ENCODE measurements at places on chromosomes 6 and 20.
A peak's percentile ranks its signal among the peaks of the same experiment; 100 is the strongest.

DNA sequence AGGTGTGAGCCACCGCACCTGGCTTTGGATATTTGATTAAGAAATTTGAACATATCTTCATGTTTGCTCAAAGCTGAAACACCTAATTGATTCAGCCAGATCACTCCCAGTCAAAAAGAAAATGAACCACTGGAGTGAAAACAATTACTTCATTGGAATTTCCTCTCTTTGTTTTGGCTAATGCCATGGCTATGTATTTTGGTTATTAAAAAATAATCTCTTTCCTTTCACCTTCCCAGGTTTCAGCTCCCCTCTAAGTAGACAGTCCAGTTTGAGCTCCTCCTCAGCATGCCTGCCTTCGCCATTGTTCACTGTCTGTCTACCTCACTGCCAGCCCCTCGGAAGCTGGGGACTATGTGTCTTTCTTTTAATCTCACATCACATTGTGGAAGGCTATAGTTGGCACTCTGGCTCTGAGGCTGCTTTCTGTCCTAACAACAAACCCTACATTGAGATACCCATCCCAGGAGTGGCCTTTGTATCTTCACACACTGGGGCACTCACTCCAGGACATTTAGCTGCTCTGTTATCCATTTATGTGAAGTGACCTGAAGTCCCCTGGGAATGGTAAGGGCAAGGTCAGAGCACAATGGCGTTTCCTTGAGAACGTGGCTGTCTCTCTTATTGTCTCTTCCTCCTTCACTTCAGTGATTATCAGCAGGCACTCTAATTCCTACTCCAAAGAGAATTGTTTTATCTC lies 764.0 kb upstream of the CITED2 start:
- no peak for DNase-seq

DNA sequence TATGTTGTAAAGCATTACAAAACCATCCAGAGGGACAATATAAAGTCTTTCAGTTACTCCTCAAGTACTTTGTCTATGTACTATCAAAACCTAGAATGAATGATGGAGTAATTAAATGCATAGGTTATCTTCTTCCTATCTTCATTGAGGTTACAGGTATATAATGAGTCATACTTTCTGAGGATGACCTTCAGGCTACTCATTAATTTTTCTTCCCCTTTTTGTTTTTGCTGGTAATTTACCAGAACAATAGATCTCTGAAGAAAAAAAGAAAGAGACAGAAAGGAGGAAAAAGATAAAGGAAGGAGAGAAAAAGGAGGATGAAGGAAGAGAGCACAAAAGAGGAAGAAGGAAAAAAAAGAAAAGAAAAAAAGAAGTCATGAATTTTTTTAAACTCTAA lies 398.4 kb downstream of the TBC1D32 start:
- no peak for DNase-seq

DNA sequence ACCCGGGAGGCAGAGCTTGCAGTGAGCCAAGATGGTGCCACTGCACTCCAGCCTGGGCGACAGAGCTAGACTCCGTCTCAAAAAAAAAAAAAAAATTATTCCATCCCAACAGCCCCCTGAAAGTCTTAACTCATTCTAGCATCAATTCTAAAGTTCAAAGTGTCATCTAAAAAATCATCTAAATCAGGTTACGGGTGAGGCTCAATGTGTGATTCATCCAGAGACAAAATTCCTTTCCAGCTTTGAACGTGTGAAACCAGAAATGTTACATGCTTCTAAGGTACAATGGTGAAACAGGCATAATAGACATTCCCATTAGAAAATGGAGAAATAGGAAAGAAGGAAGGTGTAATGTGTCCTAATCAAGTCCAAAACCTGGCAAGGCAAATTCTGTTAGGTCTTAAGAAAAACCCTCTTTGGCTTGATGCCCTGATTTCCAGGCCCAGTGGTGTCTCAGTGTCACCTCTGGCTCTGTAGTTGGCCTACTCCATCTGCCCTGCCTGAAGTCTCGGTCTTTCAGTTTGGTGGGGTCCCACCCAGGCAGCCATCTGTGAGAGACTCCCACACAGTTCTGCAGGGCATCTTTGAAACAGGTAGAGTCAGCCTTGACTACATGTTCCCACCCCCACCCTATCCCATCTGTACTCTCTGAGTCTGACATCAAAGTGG lies 43.5 kb downstream of the HFE start:
- no peak for DNase-seq

DNA sequence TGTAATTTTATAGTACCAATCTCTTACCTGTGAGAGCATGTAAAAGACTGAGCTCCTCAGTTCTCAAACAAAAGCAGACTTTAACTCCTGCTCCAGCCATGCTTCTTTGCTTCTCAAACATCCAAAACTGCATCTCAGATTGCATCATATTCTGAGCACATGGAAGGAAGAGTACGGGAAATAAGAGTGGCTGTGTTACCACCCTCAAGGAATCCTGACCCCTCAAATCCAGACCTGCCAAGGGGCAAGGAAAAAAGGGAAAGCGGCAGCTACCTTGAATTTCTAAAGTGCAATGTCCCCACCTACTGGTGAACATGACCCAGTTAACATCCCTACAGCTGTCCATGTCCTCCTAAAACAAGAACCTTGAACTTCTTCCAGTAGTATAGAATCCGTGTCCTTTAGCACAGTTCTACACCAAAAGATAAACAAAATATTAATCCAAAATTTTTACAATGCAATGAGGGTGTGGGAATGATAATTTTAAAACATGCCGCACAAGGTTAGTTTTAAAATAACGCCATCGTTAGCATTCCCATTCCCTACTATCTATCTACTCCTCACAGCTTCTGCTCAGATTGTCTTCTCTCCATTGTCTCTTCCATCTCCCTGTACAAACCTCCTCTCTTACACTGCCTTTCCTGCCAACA lies 34.1 kb upstream of the HLA-DQB1 start:
- DNase-seq: peak; percentile 20

GRCh38 chr6:37019065-37019450 lies 13.6 kb downstream of the FGD2 start:
- DNase-seq: no peak

GRCh38 chr6:20118892-20119291 lies 93.4 kb downstream of the MBOAT1 start:
- DNase-seq: no peak

- DNase-seq: peak; percentile 51
Observed at GRCh38 chr6:14728396-14729024, 517.4 kb upstream of the JARID2 start.

GRCh38 chr20:33857722-33858563 lies 46.8 kb downstream of the CHMP4B start:
- no peak for DNase-seq

DNA sequence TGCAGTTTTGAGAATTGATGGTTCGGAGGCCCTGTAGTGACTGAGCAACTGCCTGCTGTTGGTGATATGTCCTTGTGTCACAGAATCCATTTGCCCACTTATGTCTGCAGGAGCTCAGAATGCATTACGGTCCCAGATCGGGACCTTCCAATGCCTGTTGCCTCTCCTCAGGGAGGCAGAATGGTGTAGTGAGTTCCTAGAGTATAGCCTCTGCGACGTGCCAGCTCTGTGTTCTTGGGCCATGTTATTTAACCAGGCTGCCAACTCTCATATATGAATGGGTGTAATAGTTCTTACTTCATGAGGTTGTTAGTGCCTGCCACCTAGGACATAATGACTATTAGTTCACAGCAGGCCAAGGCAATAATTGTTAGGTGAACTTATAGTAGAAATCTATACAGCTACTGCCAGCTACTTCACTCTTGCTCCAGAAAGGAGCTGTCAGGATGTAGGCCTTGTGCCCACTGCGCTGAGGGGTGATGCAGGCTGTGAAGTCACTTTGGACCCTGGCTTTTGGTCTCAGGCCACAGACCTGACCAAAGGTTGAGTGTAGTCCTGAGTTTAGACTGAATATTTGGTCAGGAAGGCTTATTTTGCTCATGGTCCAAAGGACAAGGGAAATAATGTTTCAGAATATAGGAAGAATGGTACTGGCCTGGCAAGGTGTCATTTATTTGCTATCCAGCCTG lies 82.1 kb downstream of the ASXL1 start:
- DNase-seq: no peak

DNA sequence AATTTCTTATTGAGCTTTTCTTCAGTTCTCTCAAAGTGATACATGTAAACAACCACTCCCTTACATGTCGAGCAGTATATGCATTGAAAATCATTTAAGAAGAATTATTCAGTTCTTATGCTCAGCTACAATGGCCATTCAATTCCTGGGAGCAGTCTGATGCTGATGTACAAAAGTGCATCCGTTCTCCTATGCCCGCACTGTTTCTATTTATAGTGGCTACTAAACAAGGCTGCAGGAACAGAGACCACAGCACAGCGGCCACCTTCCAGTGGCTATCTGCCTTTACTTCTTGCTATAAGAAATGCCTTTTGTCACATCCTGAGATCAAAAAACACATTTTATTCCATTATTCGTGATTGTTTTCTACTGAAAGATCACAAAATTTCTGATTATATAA lies 82.2 kb downstream of the FHL5 start:
- DNase-seq: no peak

DNA sequence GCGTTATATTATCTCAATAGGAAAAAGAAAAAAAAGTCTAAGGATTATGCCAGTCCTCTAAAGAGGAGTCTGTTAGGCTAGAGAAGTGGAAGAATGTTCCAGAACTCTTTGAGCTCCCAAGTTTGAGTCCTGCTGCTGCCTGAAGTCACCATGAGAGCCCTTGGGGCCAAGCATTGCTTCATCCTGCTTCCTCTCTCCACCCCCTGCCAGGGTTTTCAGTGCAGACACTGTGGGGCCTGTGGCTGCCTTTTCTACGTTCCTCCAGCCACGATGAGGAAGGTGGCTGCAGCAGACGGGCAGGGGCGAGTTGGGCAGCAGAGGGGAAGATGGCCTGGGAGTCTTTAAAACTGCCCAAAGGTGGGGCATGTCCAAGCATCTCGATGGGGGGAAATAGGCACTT lies 214.4 kb upstream of the KCNG1 start:
- no peak for DNase-seq

DNA sequence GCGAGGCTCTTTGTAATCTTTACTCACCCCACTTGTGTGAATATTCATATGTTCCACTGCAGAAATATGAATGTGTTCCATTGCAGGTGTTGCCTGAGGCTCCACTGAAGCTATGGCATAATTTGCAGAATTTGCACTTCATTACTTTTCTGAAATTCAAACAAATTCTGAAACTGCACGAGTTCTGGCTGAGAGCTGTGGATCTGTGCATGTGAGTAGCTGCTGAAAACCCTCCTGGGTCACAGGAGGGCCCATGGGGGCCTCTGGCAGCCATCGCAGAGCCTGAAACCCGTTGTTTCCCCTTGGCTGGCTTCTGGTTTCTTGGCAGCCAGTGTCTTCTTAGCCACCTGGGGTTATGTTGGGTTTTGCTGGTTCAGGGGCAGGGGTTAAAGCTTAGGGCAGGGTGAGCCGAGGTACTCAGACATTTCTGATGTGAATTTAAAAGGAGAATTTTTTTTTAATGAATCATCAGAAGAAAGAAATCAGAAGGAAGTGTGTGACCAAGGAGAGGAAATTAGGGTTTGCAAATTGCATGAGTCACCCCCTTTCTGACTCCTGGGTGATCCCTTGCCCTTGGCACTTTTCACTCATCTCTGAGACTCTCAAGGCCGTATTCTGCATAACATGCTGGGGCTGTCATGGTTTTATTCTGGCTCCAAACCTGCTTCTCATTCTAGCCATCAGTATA lies 40.6 kb downstream of the TOX2 start:
- DNase-seq: peak; percentile 73

- no peak for DNase-seq
Observed at GRCh38 chr6:108736832-108737231, 111.4 kb upstream of the ARMC2 start.

GRCh38 chr6:13614126-13614925 lies 809 bp upstream of the NOL7 start:
- peak; percentile 22 for DNase-seq

DNA sequence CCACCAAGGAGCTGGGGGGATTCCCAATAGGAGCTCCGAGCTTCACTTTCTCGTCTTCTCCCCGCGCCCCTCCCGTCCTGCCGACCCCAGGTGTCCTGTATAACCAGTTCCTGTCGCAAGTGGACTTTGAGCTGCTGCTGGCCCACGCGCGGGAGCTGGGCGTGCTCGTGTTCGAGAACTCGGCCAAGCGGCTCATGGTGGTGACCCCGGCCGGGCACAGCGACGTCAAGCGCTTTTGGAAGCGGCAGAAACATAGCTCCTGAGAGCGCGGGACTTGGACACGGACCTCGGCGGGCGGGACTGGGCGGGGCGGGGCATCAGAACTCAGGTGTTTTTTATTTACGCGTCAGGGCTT lies 340 bp upstream of the VARS2 start:
- no peak for DNase-seq

DNA sequence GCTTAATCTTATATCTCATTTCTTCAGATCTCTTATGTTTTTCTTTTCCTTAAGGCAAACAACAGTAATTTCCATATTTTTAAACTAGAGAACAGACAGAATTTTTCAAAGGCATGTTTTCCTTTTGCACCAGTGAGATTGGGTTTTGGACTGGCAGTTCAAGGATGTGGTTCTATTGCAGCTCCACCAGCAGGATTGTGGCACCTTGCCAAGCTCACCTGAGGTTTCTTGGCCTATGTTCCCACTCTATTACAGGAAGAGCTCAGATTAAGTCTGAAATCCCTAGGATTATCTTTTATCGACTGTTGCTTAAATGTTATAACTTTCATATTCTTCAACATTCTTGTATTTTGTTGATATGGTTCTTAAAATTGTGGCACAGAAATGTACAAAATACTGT lies 218.9 kb downstream of the PLCB4 start:
- no peak for DNase-seq

- no peak for DNase-seq
Observed at GRCh38 chr6:149445573-149445972, 39.2 kb downstream of the ZC3H12D start.
